HCT116 (cell line): ENCODE measurements at places on chromosomes 2 and 18. TPM values are rescaled to one million over a fixed set of nuclear protein-coding genes. Genes with fewer than 3 reads are reported as not detected.

Gene OR6B2
- total RNA-seq: not detected

Gene PRKD3
- 13.9 TPM for total RNA-seq

Gene SLC20A1
- total RNA-seq: 154 TPM

DNA sequence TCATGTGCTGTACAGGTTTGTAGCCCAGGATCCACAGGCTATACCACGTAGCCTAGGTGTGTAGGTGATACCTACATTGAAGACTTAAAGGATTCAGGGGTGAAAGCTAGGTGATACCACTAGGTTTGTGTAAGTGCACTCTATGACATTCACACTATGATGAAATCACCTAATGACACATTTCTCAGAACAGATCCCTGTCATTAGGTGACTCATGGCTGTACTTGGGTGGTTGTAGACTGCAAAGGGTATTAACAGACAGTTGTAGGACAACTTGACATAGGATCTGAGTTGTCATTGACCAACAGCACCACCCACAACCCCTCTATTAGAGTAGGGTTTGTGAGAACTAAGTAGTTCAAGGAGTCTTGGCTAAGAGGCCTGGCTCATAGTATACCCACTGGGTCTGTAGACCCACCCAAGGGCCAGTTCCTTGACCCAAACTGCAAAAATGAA is 27.7 kb upstream of the SMCHD1 start:
- no peak overlapping the region for H3K27ac ChIP-seq
- peak; percentile 26 for DNase-seq
- no peaks in the 10 kb centered on the region for H3K4me1 ChIP-seq
- H3K36me3 ChIP-seq: no peaks in the 10 kb centered on the region
- no peaks in the 10 kb centered on the region for H3K27me3 ChIP-seq

GRCh38 chr2:232261776-232262175 is 116.8 kb upstream of the ALPP start:
- H3K27me3 ChIP-seq: no peaks in the 10 kb centered on the region
- H3K27ac ChIP-seq: no peak overlapping the region
- H3K4me1 ChIP-seq: peaks cover 10% of the 10 kb centered on the region
- no peak for DNase-seq

GRCh38 chr2:129827311-129828090 is 152.0 kb upstream of the RAB6C start:
- H3K27me3 ChIP-seq: peaks cover 5% of the 10 kb centered on the region; the same call in 1 of the 2 replicates
- no peak overlapping the region for H3K4me3 ChIP-seq
- no peaks in the 10 kb centered on the region for H3K36me3 ChIP-seq
- H3K27ac ChIP-seq: no peak overlapping the region
- H3K4me1 ChIP-seq: no peaks in the 10 kb centered on the region
- no peak for DNase-seq

GRCh38 chr2:88091943-88092342 is 24.3 kb downstream of the SMYD1 start:
- H3K4me1 ChIP-seq: no peaks in the 10 kb centered on the region
- H3K27me3 ChIP-seq: no peaks in the 10 kb centered on the region
- no peak for DNase-seq
- H3K4me3 ChIP-seq: no peak overlapping the region

DNA sequence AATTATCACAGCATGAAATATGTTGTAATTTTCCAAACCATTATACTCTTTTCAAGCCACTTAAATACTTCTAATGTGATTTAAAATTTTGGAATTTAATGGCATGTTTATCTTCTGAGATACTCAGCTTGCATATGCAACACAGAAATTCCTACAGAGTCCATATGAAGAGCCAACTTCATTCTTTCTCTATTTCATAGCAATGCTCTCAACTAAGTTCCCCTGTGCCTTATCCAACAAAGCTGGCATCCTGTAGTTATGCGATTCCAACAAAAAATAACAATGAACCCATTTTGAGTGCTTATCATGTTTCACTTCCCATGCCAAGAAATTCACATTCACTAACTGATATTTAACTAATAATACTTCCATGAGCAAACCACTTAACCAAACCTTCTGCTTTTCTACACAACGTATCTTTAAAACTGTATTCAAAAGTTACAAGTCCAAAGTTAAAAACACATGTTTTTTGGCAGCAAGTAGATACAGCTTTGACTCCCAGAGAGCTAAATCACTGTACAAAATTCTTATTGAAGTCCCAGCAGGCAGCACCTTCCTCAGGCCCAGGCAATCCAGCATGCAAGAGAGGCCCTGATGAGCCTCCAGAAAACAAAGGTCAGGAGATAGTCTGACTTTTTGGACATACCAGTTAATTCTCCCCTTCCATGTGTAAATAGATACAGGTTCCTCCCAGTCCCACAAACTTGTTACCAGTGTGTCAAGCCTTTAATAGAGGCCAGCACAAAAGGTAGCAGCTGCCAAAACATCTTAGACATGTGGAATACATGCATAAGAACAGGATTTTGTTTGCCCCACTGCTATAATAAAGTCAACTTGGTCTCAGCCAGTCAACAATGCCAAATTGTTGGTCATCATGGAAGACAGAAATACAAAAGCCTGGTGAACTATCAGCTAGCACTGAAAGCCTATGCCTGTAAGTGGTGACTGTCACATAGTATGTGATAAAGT is 113.1 kb upstream of the WDR75 start:
- no peaks in the 10 kb centered on the region for H3K4me1 ChIP-seq
- H3K4me3 ChIP-seq: no peak overlapping the region
- H3K27ac ChIP-seq: no peak overlapping the region
- no peaks in the 10 kb centered on the region for H3K27me3 ChIP-seq
